ENCODE measurements at places on chromosomes 1 and 21.

DNA sequence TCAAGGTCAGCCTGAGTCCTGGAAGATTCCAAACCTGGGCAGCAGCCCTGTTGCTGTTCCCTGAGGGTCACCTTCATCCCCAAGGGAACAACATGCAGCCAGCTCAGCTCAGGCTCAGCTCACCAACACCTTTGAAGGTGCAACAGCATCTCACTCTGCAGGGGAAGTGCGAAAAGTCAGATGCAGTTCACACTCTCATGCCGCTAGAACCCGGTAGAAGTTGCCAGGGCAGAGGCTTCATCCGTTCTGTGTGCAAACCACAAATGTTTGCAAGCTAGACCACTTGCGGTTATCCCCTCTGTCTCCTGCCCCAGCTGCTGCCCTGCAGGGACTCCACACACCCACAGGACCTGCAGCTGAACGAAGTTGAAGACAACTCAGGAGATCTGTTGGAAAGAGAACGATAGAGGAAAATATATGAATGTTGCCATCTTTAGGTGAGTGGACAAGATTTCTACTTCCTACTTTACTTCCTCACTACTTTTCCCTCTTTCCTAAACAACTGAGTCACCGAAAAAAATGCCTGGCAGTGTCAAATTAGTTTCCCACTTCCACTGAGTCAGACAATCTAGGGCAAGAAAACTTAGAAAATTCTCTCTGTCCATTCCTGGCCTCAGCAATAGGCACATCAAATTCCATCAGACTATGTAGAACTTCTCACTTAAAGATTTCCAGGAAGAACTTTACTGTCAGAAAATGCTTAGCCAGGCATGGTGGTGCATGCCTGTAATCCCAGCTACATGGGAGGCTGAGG is 1.8 kb upstream of the FCRL6 start:
- peak; percentile 33 for DNase-seq

- DNase-seq, result no peak
Measured at GRCh38 chr1:29650041-29650400, 413.7 kb downstream of the PTPRU start.

DNA sequence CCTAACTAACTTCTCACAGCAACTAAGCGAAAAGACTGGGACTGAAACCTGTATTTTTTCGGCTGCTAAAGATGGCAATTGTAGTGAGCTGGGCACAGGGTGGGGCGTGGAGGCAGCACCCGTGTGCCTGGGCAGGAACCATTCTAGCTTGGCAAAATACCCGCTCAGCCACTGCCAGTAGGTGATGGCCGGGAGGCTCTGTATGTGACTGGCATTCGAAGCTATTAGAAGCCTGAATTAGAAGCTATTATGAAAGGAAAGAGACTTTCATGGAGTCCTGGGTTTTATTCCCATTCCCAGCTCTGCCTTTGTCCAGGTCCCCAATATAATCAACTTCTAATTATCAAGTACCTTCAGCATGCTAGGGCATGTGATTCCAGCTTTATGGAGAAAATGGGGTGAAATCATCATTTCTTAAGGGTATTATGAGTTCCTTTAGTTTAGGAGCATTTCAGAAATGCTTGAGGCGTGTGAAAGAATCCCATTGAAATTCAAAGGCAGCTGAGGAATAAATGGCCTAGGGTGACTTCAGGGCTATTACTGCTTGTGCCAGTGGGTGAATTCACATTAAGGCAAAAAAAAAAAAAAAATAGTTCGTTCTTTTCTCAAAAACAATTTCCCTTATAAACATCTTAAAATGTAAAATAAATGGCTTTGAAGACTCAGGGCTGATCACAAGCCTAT is 125.6 kb downstream of the KCNN3 start:
- DNase-seq, result no peak

GRCh38 chr1:115246526-115246925 is 91.5 kb downstream of the NGF start:
- no peak for DNase-seq

DNA sequence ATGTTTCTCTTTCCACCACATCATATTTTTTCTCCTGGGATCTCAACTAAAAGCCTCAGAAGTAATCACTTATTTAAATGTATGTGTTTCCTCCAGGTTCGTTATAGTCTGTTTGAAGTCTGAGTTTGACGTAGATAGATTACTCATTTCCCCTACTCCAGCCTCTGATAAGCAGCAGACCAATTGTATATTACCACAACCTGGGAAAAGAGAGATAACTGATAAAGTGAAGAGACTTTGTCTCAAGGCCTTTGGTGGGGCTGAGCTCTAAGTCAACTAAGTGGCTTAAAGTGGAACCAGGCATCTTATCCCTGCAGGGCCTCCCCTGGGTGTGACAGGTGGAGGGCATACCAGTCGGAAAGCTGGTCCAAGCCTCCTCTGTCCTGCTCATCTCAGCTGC is 34.9 kb upstream of the CACNA1E start:
- no peak for DNase-seq

DNA sequence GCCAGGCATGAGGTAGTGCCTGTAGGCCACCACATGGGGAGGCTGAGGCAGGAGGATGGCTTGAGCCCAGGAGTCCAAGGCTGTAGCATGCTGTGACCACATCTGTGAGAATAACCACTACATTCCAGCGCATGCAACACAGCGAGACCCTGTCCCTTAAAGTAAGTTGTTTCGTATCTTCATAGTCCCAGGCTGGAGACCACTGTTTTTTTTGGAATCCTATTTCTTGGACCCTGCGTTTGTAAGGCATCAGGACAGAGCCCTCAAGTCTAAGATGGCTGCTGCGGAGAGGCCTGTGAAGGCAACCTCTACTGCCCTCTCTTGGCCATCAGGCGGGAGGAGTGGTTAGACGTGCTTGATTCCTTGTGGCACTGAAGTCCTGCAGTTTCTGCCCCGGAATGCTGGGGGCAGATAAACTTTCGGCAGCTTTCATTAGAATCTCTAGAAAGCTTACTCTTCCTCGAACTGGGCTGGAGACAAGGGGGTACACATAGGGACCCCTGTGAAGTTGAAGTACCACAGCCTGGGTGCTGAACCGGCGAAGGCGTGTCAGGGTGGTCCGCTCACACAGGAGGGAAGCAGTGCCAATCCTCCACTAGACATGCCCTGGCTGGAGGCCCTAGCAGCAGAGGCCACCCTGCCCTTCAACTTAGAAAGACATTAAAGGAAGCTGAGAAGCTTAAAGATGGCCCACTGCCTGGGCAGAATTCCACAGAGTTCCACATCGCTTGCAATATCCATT is 36.6 kb downstream of the RABIF start:
- peak; percentile 47 for DNase-seq

- DNase-seq, result peak; percentile 16
Measured at GRCh38 chr1:158932171-158932570, 819 bp downstream of the PYHIN1 start.

- no peak for DNase-seq
Measured at GRCh38 chr1:33986390-33987095, 122.7 kb downstream of the HMGB4 start.

- no peak for DNase-seq
Measured at GRCh38 chr1:149915429-149916192, 2.0 kb downstream of the SV2A start.

DNA sequence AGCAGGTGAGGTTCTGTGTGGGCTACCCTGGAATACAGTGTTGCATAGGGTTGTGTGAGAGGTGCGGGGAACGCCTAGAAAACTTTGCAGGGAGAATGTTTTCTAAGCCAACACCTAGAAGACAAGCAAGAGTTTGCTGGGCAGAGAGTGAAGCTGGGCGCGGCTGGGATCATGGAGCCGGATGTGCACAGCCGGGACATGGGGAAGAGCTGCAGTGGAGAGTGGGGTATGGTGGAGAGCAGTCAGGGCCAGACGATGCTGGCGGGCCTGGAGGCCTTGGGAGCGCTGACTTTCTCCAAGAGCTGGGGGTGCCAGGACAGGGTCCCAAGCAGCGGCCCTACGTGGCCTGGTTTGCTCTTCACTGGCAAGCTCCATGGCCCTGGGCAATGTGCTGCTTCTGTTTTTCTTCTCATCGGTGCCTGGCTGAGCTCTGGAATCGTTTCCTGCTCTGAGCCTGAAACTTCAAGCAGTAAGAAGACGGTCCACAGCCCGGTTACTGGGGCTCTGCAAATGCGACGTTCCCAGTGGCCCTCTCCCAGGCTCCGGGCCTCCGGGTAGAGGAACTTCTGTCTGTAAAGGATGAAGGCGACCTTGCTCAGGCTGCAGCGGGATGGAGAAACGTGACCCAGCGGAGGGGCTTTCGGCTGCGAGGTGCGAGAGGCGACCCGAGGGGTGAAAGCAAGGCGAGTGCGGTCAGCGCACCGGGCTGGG is 51.9 kb upstream of the CD34 start:
- DNase-seq, result peak; percentile 47

DNA sequence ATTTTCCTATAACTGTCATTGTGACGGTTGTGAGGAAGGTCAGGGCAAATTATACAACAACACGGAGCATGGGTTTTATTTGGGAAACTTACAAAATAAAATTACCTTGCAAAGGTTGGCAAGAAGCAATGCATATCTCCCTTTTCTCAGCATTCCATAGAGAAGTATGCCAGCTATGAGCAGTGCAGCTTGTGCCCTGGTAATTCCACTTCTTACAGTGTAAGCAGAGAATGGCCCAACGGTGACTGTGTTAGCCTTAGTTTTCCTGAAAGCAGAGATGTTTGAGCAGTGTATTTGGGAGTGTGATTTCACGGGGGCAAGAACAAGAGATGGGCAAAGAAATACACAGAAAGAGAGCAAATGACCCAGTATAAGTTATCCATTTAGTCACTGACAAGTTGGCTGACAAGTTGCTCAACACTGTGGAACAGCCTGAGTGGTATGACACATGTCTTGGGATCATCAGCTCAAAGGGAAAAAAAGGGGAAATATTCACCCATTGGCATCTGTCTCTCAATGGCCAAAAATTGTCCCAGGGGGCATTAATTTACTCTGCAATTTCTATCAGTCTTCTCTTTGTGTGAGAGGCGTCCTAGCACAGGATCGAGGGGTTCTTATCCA is 210.9 kb upstream of the NRIP1 start:
- no peak for DNase-seq

DNA sequence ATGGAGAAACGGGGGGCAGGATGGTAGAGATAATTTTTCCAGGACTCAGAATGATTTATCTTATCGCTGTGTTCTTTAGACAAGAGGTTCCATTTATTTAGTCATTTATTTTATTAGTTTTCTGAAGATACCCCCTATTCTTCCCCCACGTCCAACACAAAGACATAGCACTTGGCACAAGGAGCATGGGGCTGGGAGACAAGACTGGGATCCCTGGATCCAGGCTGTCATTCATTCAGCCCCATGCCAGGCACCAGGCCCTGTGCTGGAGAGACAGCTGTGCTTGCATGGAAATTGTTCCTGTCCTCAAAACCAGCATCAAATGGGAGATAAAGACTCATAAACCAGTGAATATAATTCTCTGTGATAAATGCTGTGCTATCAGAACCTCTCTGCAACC is 27.1 kb upstream of the PLXNA2 start:
- no peak for DNase-seq

DNA sequence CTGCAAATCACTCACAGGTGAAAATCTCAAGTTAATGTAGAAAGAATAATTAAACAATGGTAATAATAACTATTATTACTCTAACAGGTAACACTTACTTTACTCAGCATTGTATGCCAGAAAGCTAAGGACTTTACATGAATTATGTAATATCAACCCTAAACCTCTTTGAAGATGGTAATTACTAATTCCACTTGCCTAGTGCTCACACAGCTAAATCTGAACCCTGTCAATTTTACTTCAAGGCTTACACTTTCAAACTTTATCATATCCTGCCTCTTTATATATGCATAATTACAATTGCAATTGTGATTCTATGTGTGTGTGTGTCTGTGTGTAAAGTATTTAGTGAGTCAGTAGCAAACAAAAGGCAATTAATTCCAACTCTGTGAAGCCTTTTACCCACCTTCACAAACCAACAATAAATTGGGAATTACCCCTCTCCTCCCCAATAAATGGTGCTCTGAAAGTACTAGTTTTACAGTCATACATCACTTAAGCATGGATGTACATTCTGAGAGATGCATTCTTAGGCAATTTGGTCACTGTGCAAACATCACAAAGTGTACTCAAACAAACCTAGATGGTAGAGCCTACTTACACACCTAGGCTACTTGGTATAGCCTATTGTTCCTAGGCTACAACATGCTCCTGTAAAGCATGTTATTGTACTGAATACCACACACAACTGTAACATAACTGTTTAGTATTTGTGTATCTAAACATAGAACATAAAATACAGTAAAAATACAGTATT is 5.9 kb downstream of the ZNF644 start:
- no peak for DNase-seq

DNA sequence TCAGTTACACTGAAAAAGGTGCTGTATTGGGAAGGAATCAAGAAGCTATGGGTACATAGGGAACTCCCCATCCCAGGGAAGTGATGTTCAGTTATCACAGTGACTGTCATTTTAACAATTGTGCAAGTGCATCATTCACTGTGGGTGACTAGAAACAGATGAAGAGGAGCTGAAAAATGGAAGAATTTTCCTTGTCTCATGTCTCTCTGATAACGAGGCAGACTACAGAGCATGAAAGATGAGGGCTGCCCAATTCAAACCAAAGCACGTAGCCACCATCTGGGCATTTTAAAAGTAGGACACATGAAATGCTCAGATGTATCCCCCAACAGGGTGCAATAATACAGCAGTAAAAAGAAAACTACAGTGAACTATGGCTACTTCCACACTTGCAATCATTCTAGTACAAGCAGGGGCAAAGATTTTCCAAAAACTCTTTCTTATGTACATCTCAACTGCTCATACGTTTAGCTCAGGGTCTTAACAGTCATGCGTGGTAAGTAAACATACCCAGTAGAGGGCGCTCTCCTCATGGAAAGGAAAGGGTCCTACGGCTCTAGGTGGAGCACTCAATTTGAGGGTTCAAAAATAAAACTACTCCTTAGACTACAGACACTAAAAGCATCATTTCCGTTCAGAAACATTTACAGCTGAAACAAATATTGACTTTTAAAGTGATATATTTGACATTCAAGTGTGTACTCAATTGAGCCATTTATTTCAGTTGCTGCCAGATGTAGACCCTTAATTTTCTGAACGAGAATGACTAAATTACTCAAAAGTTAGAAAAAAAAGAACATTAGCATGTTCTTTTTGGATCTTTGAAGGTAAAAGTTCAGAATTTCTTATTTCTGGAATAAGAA is 143.2 kb downstream of the KCTD3 start:
- no peak for DNase-seq

- no peak for DNase-seq
Measured at GRCh38 chr1:102580806-102581205, 527.5 kb downstream of the COL11A1 start.

GRCh38 chr1:203526572-203526971 is 32.6 kb downstream of the OPTC start:
- DNase-seq, result no peak

DNA sequence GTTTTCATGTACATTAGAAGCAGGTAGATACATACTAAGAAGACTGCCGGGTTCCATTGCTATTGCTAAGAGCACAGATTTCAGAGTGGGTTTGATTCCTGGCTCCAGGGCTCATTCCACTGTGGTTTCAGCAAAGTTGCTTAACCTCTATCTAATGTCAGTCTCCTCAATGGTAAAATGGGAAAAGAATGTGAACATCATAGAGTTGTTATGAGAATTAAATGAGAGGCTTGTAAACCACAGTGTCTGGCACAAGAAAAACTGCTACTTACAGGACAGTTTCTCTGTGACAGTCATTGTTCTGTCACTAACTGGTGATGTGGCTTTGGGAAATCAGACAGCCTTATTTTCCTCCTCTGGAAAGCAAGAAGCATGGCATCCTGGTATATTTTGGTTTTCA is 10.7 kb upstream of the PLXNA2 start:
- DNase-seq, result no peak

Measured in CD4-positive, alpha-beta T cell treated with Interleukin-17A for 4 hours (primary cell).